Stomach (tissue), 19 donors: ENCODE measurements at places on chromosomes 16 and 17. TPM values are rescaled to one million over a fixed set of nuclear protein-coding genes. Genes with fewer than 3 reads are reported as not detected.

TBC1D3I gene
- not detected for total RNA-seq

DUXB gene
- total RNA-seq = not detected

- H3K4me1 ChIP-seq = peaks cover 31% of the 10 kb centered on the region
- H3K27me3 ChIP-seq = no peaks in the 10 kb centered on the region
- no peak for DNase-seq
Observed at GRCh38 chr17:29582254-29582765, 7.1 kb downstream of the GIT1 start.

- H3K36me3 ChIP-seq = peaks cover 68% of the 10 kb centered on the region
- peaks cover 30% of the 10 kb centered on the region for H3K4me1 ChIP-seq
- no peak overlapping the region for H3K27ac ChIP-seq
- no peaks in the 10 kb centered on the region for H3K27me3 ChIP-seq
- DNase-seq = no peak
Observed at GRCh38 chr17:81457401-81457800, 55.2 kb downstream of the ACTG1 start.

DNA sequence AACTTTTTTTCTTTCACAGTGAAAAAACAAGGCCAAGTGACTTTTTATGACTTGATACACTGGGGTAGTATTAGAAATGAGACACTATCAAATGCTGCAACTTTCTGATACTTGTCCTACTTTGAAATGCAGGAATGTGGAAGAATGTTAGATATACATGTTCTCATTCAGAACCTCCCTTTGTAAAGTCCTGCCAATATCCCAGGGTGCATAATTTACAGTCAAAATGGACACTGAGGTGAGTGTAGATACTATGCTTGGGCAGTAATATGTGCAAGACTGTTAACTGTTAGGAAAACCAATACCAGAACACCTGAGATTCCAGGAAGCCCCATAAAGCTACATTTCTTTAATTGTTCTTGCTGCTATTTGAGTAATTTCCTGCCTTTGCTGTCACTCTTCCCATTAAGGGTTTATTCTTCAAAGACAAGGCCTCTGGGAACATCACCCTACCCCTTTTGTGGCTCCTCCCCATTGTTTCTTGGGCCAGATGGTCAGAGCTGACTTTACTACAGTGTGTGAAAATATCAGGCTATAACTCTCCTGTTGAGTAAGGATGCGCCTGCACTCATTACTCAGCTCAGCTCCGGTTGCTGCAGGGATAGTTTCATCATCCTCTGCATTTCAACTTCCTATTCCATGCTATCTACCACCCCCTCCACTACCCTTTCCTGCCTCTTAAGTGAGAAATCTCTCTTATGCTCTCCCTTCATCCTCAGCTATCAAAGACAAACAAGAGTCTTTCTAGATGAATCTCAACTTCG, 48.7 kb downstream of the TMEM100 start:
- H3K27ac ChIP-seq = no peak overlapping the region
- H3K4me1 ChIP-seq = peaks cover 9% of the 10 kb centered on the region
- no peaks in the 10 kb centered on the region for H3K27me3 ChIP-seq
- H3K4me3 ChIP-seq = no peak overlapping the region

MEFV gene
- 4.9 TPM for total RNA-seq

KCNJ16 gene
- total RNA-seq = 29.5 TPM

- no peak for DNase-seq
- no peaks in the 10 kb centered on the region for H3K4me1 ChIP-seq
- H3K27ac ChIP-seq = no peak overlapping the region
Observed at GRCh38 chr16:8182761-8183160, 407.6 kb downstream of the TMEM114 start.

SSTR5 gene
- not detected for total RNA-seq

NEURL4 gene
- total RNA-seq = 36.4 TPM

SULT1A1 gene
- total RNA-seq = 6.2 TPM

GRCh38 chr16:73031155-73031866, 16.6 kb downstream of the ZFHX3 start:
- H3K4me1 ChIP-seq = peaks cover 35% of the 10 kb centered on the region
- H3K27me3 ChIP-seq = no peaks in the 10 kb centered on the region
- no peak overlapping the region for H3K27ac ChIP-seq
- no peak for DNase-seq

DNA sequence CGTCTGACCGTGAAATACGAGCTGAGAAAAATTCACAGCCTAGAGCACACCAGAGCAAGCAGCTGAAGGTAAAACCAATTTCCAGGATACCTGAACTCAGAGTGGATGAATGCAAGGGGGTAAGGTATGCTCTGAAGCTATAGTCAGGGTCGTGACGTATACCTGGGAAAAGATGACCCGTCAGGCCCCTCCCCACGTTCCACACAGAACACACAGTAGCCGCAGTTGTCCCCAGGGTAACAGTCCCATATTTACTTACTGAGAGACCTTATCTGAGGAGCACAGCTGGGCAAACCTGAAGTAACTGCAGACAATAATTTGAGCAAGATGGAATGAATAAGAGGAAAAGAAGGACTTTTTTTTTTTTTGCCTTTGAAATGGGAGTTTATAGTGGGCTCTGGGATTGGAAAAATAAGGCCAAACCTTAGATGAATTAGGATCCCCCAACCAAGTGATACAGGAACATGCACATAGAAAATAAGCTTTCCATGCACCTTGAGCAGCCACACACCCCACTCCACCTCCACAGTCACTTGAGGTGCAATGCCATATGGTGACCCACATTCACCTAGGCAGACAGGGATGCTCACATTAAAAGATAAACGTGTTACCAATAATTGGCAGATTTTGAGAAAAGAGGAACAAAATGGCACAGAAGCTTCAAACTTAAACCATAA, 38.0 kb downstream of the ABCA6 start:
- no peaks in the 10 kb centered on the region for H3K27me3 ChIP-seq
- no peaks in the 10 kb centered on the region for H3K36me3 ChIP-seq
- no peaks in the 10 kb centered on the region for H3K4me1 ChIP-seq
- H3K27ac ChIP-seq = no peak overlapping the region
- no peak overlapping the region for H3K4me3 ChIP-seq

TNK1 gene
- 32.7 TPM for total RNA-seq

LGALS9B gene
- total RNA-seq = 13.4 TPM

- H3K4me3 ChIP-seq = peak overlapping the region; percentile 64
- H3K27me3 ChIP-seq = no peaks in the 10 kb centered on the region
- peak; percentile 97 for DNase-seq
- H3K36me3 ChIP-seq = no peaks in the 10 kb centered on the region
- H3K27ac ChIP-seq = peak overlapping the region; percentile 66
Observed at GRCh38 chr17:5500589-5501391, 14.4 kb downstream of the MIS12 start.

IRF8 gene
- 49.8 TPM for total RNA-seq
